Inflammatory macrophage (primary cell): ENCODE measurements at places on chromosomes 1 and 21.
A peak's percentile ranks its signal among the peaks of the same experiment; 100 is the strongest.

DNA sequence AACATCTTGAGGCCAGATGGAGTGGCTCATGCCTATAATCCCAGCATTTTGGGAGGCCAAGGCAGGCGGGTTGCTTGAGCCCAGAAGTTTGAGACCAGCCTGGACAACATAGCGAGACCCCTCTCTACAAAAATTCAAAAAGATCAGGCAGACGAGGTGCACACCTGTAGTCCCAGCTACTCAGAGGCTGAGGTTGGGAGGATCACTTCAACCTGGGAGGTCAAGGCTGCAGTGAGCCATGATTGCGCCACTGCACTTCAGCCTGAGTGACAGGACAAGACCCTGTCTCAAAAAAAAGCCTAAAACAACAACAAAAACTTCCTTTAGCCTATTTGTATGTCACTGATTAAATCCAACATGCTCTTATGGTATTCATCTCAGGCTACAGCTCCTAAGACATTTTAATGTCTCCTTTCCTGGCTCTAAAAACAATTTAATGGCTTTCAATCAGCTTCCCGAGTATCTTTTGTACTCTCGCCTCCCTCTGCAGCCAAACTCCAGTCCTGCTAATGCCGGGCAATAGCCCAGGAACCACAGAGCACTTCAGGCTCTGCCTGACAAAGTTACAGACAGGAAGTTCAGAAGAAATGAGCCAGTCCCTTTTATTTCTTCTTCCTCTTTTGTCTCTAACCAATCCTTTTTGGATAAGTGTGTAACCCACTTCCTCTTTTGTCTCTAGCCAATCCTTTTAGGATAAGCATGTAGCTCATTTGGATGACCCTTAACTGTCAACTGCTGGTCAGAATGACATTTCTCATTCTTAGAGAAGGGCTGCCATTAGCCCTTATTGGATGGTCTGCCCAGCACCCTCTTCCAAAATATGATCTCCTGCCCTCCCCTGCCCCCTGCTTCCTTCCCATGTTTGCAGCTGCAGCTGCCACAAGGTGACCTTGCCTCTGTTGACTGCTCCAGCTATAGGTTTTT, 6.6 kb upstream of the DOP1B start:
- peak; percentile 97 for DNase-seq

DNA sequence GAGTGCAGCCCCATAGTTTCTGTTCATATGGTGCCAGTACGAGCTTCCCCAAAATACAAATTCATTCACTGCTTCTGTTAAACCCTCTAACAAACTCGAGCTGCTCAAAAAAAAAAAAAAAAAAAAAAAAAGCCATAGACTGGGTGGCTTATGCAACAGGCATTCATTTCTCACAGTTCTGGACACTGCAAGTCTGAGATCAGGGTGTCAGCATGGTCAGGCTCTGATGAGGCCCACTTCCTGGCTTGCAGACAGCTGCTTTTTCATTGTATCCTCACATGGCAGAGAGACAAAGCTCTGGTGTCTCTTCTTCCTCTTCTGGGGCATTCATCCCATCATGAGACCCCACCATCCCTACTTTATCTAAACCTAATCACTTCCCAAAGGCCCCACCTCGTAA, 121.6 kb downstream of the PTBP2 start:
- peak; percentile 48 for DNase-seq

DNA sequence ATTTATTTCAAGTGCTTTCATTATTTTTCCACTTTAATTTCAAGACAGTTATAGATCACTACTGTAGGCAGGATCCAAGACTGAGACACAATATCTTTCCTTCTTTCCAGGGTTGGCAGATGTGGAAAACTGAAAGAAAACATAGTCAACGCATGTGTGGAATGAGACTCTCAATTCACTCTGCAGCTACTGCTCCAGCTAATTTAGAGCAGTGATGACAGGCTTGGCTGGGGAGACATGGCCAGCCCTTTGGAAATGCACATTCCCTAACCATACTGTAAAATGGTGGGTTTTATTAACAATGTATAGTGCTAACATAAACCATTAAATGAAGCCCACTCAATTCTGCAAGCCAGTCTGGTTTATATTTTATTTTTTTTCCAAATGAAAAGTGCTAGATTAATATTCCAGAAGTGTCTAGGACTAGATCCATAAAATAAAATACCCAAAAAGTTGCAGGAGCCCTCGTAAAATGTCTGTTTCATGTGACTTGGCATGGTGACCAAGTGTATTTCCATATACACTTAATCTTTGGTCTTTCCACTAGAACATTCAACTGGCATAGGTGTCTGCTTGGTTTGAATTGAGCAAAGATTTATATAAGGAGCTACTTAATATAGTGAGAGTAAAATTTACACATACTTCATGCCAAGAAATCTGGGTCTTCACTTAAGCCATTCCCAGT, 32.9 kb downstream of the COL11A1 start:
- DNase-seq, result no peak

- no peak for DNase-seq
Measured at GRCh38 chr1:208851366-208851765, 607.2 kb upstream of the PLXNA2 start.

- DNase-seq, result no peak
Measured at GRCh38 chr1:163104385-163105099, 35.4 kb downstream of the RGS4 start.

- no peak for DNase-seq
Measured at GRCh38 chr1:226195144-226195543, 8.6 kb upstream of the ACBD3 start.

DNA sequence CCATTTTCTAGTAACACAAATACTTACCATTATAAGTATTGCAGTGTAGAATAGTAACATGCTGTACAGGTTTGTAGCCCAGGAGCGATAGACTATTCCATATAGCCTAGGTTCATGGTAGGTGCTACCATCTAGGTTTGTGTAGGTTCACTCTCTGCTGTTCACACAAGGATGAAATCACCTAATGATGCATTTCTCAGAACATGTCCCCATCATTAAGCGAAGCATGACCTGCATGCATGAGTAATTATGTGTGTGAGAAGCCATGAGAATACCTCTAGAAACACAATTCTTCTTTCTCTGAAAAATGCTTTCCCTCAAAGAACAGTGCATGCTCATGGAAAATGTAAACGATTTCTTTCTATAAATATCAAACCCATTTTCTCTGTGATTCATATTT, 69.3 kb downstream of the NR5A2 start:
- no peak for DNase-seq

GRCh38 chr1:191279266-191279800, 801.7 kb upstream of the BRINP3 start:
- DNase-seq, result no peak

DNA sequence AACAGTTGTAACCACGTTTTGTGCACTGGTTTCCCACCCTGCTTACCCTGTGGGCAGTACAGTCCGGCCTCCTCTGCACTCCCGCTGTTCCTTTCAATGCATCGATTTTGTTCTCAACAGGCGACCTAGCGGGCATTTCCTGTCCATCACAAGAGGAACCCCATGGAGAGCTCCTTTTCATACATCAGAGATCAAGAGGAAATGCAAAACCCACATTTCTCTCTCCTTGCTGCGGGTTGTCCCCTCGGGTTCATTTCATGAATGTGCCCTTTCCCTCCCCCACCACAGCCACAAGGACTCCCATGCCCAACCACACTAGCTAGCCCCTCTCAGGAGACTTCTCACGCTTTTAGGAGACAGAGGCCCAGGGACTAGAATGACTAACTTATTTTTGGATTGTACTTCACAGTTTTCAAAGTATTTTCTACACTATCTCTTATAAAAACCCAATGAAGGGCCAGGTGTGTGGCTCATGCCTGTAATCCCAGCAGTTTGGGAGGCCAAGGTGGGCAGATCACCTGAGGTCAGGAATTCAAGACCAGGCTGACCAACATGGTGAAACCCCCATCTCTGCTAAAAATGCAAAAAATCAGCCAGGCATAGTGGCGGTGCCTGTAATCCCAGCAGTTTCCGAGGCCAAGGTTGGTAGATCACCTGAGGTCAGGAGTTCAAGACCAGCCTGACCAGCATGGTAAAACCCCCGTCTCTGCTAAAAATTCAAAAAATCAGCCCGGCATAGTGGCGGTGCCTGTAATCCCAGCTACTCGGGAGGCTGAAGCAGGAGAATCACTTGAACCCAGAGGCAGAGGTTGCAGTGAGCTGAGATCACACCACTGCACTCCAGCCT, 18.4 kb downstream of the ATP1A4 start:
- peak; percentile 37 for DNase-seq
